ENCODE measurements at places on chromosomes 12 and 14.

- H3K36me3 ChIP-seq: peaks cover 79% of the 10 kb centered on the region
- H3K27me3 ChIP-seq: no peaks in the 10 kb centered on the region
- no peak overlapping the region for H3K27ac ChIP-seq
Measured at GRCh38 chr12:110444455-110444854, 5.7 kb downstream of the ARPC3 start.

DNA sequence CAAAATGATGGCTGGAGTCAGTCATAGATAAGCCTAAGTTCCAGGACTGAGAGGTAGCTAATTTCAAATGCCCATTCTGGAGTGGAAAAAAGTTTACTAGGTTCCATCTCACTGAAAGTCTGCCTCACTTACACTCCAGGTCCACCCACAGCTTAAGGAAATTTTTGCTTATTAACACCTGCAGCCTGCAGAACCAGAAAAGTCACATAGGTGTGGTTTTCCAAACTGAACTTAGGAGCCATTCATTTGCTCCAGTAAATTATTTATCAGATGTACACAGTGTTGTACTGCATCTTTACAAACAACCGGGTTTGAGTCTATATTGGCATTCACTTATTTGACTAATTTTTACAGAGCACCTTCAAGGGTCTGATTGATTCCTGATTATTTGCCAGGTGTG, 157.4 kb upstream of the ARID2 start:
- no peaks in the 10 kb centered on the region for H3K27me3 ChIP-seq
- no peaks in the 10 kb centered on the region for H3K36me3 ChIP-seq
- no peak overlapping the region for H3K4me3 ChIP-seq
- peaks cover 15% of the 10 kb centered on the region for H3K4me1 ChIP-seq
- no peak overlapping the region for H3K27ac ChIP-seq

- DNase-seq: no peak
- no peaks in the 10 kb centered on the region for H3K4me1 ChIP-seq
- no peaks in the 10 kb centered on the region for H3K27me3 ChIP-seq
Measured at GRCh38 chr12:67419810-67420209, 150.7 kb downstream of the CAND1 start.

DNA sequence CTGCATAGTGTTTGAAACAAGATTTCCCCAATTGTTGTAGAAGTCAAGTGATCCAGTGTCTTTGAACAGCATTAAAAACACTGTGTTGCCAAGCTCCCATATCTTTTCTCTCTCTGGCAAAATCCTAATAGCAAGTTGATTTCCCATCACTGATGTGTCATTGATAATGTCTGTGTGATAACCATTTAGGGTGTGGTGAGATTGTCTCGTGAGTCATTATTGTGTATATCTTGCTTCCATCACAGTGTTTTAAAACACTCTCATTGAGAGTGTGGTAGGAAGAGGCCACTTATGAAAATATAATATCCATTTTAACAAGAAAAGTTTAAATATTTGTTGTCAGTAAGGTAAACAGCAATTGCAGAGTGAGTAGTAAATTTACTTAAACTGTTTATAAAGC, 74.7 kb downstream of the PRORP start:
- peaks cover 6% of the 10 kb centered on the region for H3K4me1 ChIP-seq
- H3K27me3 ChIP-seq: no peaks in the 10 kb centered on the region
- no peak for DNase-seq
- H3K27ac ChIP-seq: no peak overlapping the region

- H3K36me3 ChIP-seq: peaks cover 25% of the 10 kb centered on the region
- DNase-seq: no peak
- no peak overlapping the region for H3K4me3 ChIP-seq
- no peaks in the 10 kb centered on the region for H3K4me1 ChIP-seq
- no peak overlapping the region for H3K27ac ChIP-seq
Measured at GRCh38 chr12:7005311-7005710, 13.0 kb downstream of the LPCAT3 start.

GRCh38 chr12:50505675-50506530, 1.1 kb downstream of the DIP2B start:
- peak overlapping the region; percentile 78 for H3K27ac ChIP-seq
- DNase-seq: no peak
- H3K36me3 ChIP-seq: no peaks in the 10 kb centered on the region

- no peak overlapping the region for H3K4me3 ChIP-seq
- no peak for DNase-seq
- H3K36me3 ChIP-seq: no peaks in the 10 kb centered on the region
- no peaks in the 10 kb centered on the region for H3K4me1 ChIP-seq
- no peak overlapping the region for H3K27ac ChIP-seq
- H3K27me3 ChIP-seq: peaks cover 13% of the 10 kb centered on the region
Measured at GRCh38 chr12:4984971-4985370, 58.7 kb upstream of the KCNA5 start.

GRCh38 chr12:113463746-113464451, 7.8 kb downstream of the LHX5 start:
- H3K36me3 ChIP-seq: no peaks in the 10 kb centered on the region
- no peaks in the 10 kb centered on the region for H3K4me1 ChIP-seq
- no peaks in the 10 kb centered on the region for H3K27me3 ChIP-seq
- no peak overlapping the region for H3K27ac ChIP-seq
- DNase-seq: no peak

DNA sequence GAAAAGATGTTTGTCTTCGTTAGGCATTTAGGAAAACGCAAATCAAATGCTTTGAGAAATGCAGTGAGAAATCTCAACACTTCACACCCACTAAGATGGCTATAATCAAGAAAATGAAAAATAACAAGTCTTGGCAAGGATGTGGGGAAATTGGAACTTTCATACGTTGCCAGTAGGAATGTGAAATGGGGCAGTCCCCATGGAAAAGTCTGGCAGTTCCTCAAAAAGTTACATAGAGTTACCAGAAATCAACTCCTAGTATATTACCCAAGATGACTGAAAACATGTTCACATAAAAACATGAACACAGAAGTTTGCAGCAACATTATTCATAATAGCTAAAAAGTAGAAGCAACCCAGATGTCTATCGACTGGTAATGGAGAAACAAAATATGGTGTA, 41.5 kb upstream of the LRTM2 start:
- H3K4me3 ChIP-seq: no peak overlapping the region
- no peak for DNase-seq
- peaks cover 68% of the 10 kb centered on the region for H3K36me3 ChIP-seq
- no peaks in the 10 kb centered on the region for H3K4me1 ChIP-seq

DNA sequence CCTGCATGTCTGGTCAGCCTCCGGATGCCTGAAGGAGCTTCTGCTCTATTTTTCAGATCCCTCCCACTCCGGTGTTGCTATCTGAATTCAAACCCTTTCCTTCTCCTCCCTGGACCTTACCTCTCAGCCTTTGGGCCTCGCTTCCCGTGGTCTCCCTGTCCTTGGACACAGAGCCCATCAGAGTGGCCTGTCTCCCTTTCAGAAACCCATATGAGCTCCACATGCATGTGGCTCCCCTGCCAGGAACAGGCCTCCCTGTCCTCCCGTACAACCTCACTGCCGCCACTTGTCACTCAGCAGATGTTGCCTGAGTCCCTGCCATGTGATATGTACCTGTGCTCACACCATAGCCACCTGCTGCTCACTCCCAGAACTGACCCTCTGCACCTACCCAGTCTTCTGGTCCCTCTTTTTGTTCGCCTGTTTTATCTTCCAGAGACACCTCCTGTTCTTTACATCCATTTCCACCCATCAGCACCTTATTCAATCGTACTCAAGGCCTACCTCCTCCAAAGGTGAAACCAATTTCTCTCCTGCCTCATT, 182.5 kb downstream of the ZFP36L1 start:
- no peak overlapping the region for H3K27ac ChIP-seq
- no peaks in the 10 kb centered on the region for H3K27me3 ChIP-seq
- DNase-seq: no peak
- no peak overlapping the region for H3K4me3 ChIP-seq
- no peaks in the 10 kb centered on the region for H3K36me3 ChIP-seq

DNA sequence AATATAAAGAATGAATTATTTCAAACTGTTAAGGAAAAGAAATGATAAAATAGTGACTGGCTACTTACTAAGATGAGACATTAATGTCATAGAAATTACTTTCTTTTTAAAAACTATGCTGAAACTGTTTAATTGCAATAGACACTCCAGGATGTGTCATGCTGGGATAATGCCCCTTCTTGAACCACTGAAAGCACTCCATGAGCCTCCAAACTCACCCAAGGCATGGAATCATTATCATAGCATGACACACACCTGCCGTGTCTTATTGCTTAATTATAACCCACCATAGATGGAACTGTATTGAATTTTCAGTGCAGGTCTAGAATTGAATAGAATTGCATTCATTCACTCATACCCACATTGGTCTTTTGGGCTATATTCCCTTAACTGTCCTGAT, 4.3 kb downstream of the MBIP start:
- no peak overlapping the region for H3K4me3 ChIP-seq
- no peak for DNase-seq
- peaks cover 8% of the 10 kb centered on the region for H3K36me3 ChIP-seq

DNA sequence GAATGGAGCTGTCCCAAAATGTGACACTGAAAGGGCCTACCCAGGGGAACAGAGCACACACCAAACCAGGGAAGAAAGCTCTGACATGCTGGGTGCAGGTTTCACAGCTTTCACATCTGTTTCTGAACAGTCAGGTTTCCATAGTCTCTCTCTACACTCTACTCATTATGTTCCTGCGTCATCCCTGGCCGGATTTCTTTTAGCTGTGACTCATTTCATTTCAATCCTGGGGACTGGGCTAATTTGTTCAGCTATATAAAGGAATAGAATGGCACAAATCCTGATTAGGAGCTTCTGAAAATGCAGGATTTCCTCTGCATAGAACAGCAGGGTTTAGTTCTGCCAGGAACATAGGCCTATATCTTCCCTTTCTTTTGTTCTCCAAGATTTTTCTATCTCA, 649.8 kb downstream of the RPS29 start:
- DNase-seq: no peak
- H3K27ac ChIP-seq: no peak overlapping the region
- H3K4me1 ChIP-seq: no peaks in the 10 kb centered on the region
- no peaks in the 10 kb centered on the region for H3K36me3 ChIP-seq
- no peak overlapping the region for H3K4me3 ChIP-seq

GRCh38 chr14:46820291-46820690, 168.7 kb upstream of the RPL10L start:
- no peak overlapping the region for H3K4me3 ChIP-seq
- no peaks in the 10 kb centered on the region for H3K27me3 ChIP-seq
- no peak overlapping the region for H3K27ac ChIP-seq
- no peak for DNase-seq
- no peaks in the 10 kb centered on the region for H3K36me3 ChIP-seq
- no peaks in the 10 kb centered on the region for H3K4me1 ChIP-seq

- no peaks in the 10 kb centered on the region for H3K27me3 ChIP-seq
- no peaks in the 10 kb centered on the region for H3K36me3 ChIP-seq
- peak; percentile 27 for DNase-seq
- H3K27ac ChIP-seq: no peak overlapping the region
- H3K4me3 ChIP-seq: no peak overlapping the region
- H3K4me1 ChIP-seq: peaks cover 6% of the 10 kb centered on the region
Measured at GRCh38 chr12:4148418-4149056, 125.0 kb upstream of the CCND2 start.

DNA sequence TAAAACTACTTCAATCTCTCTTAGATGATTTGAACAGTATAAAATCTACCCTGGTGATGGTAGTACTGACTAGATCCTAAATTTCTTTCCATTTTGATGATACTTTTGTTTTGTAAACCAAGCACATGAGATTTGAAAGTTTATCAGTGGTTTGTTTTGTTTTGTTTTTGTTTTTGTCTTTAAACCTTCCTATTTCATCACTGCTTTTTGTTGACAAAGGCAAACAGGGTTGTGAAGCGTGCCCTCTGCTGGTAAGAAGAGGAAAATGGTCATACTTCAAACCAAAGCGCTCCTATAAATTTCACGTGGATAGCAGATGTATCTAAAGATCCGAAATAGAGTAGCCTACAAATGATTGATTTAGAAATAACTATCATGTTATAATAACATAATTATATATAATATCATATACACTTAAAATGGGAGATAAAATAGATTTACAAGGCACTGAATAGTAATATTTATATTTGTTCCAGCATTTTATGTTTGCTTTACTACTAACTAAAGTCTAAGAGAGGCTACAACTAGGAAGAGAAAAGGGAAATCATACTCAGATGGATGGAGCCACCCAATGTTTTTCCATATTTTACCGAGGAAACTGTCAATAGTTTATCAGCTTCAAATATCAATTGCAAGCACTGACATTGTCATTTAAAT, 254.0 kb upstream of the USP15 start:
- no peaks in the 10 kb centered on the region for H3K36me3 ChIP-seq
- H3K27me3 ChIP-seq: no peaks in the 10 kb centered on the region
- no peak overlapping the region for H3K4me3 ChIP-seq

GRCh38 chr12:110575326-110575725, 7.8 kb downstream of the PPTC7 start:
- no peak for DNase-seq
- H3K4me3 ChIP-seq: no peak overlapping the region
- H3K27ac ChIP-seq: no peak overlapping the region
- peaks cover 6% of the 10 kb centered on the region for H3K36me3 ChIP-seq

- no peaks in the 10 kb centered on the region for H3K36me3 ChIP-seq
- H3K27ac ChIP-seq: no peak overlapping the region
- DNase-seq: no peak
- H3K4me3 ChIP-seq: no peak overlapping the region
Measured at GRCh38 chr14:59308673-59309072, 120.2 kb downstream of the DAAM1 start.

- no peak for DNase-seq
- peaks cover 11% of the 10 kb centered on the region for H3K4me1 ChIP-seq
- H3K36me3 ChIP-seq: peaks cover 35% of the 10 kb centered on the region
- no peak overlapping the region for H3K4me3 ChIP-seq
- no peak overlapping the region for H3K27ac ChIP-seq
Measured at GRCh38 chr12:133180669-133181068, 626 bp upstream of the ZNF268 start.

- no peak overlapping the region for H3K27ac ChIP-seq
- H3K4me3 ChIP-seq: no peak overlapping the region
- no peaks in the 10 kb centered on the region for H3K36me3 ChIP-seq
Measured at GRCh38 chr12:84463741-84464495, 448.7 kb downstream of the SLC6A15 start.

DNA sequence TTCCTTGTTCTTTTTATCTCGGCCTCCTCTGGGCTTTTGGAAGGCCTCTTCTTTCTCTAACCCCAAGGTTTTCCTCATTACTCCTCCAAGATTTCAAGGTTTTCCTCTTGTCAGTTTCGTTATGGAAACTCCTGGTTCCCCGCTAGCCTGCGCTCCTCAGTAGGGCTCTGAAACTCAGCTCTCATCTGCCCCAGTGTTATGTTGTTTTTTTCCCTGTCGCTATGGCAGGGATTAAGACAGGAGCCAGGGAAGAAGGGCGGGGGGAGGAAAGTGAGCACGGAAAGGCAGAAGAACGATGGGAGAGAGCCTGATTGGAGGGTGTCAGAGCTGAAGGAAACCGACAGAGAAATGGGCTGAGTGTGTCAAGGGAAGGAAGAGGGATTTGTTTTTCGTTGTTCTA, 26.5 kb upstream of the JDP2 start:
- peaks cover 23% of the 10 kb centered on the region for H3K27me3 ChIP-seq
- no peak for DNase-seq
- no peaks in the 10 kb centered on the region for H3K4me1 ChIP-seq
- H3K36me3 ChIP-seq: no peaks in the 10 kb centered on the region
- no peak overlapping the region for H3K4me3 ChIP-seq
- H3K27ac ChIP-seq: no peak overlapping the region

Measured in DND-41 (cell line).